ENCODE measurements at places on chromosomes 13 and 19.

DNA sequence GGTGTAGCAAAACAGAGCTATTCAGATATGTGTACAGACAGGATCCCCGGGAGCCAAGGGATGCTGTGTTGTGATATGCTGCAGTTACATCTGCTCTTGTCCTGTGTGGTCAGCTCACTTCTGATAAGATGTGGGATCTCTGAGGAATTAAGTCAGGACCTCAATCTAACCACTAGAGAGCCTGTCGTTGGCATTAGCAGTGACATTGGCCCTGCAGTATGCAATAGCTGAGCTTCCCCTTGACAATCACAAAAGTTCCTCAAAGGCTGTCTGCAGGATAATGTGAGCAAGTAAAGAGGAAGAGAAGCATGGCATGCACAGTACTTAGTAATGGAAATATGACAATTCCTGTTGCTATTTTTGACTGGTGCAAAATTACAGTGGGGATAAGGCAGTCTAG is 203.4 kb upstream of the MIR17HG start:
- DNase-seq, result no peak

- no peak for DNase-seq
These were observed 55.4 kb upstream of the ADGRE5 start for GRCh38 chr19:14325863-14326262.

- no peak for DNase-seq
These were observed 238.8 kb downstream of the RFC3 start for GRCh38 chr13:34056733-34057258.

GRCh38 chr19:18233224-18233825 is 7.1 kb upstream of the PDE4C start:
- DNase-seq, result peak; percentile 84

- no peak for DNase-seq
These were observed 980.4 kb downstream of the SLITRK5 start for GRCh38 chr13:88651531-88651930.

- no peak for DNase-seq
These were observed 8.4 kb downstream of the DACH1 start for GRCh38 chr13:71858647-71859046.

GRCh38 chr13:67150608-67151007 is 79.5 kb downstream of the PCDH9 start:
- no peak for DNase-seq

DNA sequence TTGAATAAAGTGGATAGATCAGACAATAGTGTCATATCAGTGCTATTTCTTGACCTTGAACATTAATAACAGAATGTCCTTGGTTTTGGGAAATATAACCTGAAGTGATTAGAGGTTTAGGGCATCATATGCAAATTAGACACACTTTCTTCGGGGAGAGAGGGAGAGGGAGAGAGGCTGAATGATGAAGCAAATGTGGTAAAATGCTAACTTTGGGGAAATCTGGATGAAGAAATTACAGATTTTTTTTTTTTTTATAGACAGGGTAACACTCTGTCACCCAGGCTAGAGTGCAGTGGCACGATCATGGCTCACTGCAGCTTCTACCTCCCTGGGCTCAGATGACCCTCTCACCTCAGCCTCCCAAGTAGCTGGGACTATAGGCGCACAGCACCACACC is 3.9 kb upstream of the NCR1 start:
- DNase-seq, result no peak

DNA sequence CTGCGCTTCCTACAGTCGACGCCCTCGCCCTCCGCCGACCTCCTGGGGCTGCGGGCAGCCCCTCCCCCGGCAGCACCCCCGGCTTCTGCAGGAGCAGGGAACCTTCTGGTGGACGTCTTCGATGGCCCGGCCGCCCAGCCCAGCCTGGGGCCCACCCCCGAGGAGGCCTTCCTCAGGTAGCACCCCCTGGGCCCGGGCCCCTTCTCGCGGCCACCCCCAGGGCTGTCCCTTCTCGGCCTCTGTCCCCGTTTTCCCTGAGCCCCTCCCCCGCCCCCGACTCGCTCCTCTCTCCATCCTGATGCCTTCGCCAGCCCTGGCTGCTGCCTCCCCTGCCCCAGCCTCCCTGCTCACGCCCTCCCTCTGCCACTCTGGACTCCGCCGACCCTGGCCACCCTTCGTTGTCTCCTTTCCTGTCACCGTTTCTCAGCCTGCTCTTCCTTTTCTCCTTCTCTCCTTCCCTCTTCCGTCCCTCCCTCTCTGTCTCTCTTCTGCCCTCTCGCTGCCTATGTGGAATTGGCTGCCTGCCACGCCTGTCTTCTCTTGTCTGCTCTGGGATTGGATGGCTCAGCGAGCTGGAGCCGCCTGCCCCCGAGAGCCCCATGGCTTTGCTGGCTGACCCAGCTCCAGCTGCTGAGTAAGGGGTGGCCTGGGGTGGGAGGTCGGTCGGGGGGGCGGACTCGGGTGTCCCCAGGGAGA is 11.0 kb downstream of the FUZ start:
- no peak for DNase-seq

DNA sequence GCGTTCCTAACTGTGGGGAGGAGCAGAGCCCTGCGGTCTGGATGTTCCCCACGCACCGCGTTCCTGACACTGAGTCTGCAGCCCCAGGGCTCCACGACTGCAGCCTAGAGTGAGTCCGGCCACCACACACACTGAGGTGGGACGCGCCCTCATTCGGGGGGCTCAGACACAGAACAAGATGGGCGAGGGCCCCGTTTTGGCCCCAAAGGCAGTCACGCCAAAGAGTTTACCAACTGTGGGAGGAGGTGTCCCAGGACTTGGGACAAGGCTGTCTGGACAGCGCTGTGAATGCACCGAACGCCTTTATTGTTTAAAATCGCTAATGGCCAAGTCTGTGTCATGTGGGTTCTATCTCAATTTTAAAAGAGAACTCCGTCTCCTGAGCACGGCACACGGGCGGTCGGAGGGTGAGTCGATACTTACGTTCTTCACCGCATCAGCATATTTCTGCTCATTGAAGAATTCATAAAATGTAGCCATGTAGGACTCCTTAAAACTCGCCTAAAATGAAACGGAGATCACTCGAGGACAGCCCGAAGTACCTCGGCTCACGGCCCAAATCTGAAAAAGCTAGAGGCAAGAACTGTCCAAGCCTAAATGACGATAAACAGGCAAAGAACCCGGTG is 35.2 kb upstream of the C13orf46 start:
- DNase-seq, result no peak

DNA sequence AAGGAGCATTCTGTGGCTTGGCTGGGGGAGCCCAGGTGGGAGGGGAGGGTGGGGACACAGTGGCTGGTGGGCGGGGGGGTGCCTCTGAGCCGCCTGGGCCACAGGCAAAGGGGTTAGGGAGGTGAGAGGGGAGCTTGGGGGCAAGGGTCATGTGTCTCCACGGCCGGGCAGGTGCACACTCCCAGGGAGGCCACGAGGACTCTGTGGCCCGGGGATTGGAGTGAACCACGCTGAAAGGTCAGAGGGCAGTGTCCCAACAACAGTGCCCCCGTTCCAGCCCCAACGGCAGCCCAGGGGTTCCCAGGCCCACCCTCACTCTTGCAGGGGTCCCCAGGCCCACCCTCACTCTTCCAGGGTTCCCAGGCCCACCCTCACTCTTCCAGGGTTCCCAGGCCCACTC is 9.6 kb downstream of the C2CD4C start:
- no peak for DNase-seq

DNA sequence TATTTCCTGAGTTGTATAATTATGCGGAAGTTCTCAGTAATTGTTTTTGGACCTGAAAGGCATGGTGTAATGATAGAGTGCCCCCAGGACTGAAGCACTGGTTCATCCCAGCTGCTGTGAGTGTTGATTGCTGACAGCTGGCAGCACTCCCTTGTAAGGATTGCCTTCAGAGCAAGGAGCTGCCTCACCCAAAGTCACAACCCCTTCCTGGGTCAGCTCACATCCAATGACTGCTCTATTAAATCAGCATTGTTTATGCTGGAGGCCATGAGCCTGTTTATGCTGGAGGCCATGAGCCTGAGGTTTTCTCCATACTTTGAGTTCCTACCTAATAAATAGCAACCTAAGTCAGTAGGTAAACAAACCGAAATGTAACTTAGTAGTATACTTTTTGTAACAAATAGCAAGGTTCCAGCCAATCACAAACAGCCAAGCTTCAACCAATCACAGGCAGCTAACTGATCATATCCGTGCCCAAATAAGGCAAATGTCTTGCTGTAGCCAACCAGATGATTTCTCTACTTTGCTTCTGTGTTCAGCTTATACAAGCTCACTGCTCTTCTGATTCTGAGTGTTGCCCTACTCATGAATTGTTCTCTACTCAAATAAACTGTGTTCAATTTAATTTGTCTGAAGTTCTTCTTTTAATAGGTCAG is 11.7 kb upstream of the SPACA6 start:
- no peak for DNase-seq

DNA sequence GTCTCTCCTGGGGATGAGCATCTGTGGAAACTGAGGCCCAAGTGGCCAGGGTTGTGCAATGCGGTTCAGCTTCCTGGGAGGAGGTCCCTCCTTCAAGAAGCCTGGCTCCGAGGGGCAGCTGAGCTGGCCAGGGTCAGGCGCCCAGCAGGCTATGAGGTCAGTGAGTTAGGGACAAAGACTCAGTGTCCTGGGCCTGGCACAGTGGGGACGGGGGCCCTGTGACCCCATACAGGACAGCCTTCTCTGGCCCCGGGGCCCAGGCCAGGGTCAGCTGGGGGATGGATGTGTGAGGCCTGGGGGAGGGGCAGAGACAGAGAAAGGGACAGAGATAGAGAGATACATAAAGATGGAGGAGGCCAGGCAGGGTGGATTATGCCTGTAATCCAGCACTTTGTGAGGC is 3.0 kb upstream of the IL12RB1 start:
- no peak for DNase-seq

DNA sequence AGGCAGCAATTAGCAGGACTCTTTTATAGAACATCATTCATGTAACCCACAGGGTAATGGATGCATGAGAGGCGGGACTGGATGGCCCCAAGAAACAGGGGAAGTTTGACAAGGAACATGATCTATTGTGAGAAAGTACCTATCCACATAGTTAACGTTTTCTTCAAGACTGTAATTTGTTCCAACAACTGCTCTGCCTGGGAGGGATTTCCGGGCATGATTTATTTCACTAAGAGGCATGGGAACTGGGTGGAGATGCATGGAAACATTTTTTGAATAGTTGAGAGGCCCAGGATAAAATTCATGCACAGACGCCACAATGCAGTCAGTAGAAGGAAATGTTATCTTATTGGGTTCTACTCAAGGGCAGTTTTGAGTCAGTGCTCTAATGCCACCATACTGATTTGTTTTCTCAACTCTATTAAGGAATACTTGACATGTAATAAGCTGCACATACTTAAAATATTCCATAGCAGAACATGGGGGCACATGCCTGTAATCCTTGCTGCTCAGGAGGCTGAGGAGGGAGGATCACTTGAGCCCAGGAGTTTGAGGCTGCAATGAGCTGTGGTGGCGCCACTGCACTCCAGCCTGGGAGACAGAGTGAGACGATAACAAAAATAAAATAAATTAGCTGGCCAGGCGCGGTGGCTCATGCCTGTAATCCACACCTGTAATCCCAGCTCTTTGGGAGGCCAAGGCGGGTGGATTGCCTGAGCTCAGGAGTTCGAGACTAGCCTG is 9.9 kb upstream of the ATG4D start:
- no peak for DNase-seq

DNA sequence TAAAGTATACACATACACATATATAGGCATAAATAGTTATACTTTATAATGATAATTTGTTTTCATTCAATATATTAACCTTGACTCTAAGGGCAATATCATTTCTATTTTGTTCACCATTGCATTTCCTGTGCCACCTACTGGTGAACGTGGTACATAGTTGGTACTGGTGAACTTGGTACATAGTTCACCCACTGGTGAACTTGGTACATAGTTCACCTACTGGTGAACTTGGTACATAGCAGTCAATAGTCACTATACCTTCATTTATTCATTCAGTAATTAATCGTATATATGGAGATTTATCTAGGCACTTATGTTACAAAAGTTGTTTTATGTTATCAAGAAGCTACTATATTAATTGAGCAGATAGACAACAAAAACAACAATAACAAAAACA is 172.6 kb upstream of the ATXN8OS start:
- DNase-seq, result no peak

DNA sequence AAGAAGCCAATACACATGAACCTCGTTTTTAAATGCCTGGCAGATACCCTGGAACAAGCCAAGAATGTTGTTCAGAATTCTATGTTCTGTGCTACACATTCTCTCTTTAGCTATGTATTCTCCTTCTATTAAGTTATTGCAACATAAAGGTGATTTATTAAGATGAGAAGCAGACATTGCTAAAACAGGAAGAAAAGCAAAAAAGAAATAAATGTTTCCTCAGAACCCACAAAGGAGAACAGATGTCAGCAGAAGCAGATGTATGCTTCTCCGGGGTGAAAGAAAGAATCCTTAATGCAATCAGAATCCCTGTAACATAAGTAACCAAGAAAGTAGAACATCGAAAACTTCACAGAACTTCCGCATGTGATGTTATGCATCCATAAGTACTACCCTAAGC is 302.9 kb downstream of the DCT start:
- no peak for DNase-seq

DNA sequence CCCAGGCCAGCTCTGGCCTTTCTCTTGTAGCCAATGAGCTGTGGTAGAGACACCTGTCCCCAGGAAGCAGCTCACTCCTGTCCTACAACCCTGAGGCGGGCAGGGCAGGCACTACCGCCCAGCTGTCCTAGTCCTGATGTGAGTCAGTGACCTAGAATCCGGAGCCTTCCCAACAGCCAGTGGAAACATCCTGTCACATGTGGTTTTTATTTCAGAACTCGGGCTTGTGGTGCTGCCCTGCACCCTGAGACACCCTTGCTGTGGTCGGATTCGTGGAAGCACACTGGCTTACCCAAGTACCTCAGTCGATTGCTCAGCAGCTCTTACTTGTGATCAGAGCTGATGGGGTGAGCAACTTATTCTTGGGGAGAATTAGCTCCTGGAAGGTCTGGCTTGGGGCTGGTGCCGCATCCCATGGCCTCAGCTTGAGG is 83.6 kb upstream of the ARHGEF7 start:
- DNase-seq, result no peak

Data from GM13977 (cell line).